Stimulated activated CD4-positive, alpha-beta T cell treated with anti-CD3 and anti-CD28 coated beads, Interleukin-2, amount 100 ng/mL, for 4 hours (primary cell): ENCODE measurements at places on chromosomes 12 and 14.

GRCh38 chr12:124910561-124911478 lies 3.6 kb downstream of the UBC start:
- DNase-seq = no peak

DNA sequence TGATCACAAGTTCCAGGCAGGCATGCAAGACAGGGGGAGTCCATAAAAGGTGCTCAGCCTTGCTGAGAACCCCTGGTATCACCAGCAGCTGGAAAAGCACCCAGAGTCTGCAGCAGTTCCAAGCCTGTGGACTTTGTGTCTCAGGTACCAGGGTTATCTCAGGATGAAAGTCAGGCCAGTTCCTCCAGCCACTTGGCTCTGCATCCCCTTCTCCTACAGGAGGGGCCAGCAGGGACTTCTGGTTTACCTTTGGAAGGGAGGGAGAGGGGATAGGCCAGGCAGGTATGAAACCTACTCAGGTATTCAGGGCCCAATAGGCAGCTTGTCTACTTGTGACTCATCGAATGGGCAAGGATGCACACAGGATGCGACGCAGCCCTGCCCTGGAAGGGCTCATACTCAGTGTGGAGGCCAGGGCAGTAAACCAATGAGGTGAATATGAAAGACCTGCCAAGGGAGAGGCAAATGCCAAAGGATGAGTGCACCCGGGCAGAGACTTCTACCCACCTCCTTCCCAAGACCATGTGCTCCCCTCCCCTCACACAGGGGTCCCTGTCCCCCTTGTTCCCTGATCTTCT lies 148.2 kb downstream of the SLC38A6 start:
- DNase-seq = no peak

- DNase-seq = no peak
Measured at GRCh38 chr12:115758183-115758582, 519.3 kb downstream of the MED13L start.

DNA sequence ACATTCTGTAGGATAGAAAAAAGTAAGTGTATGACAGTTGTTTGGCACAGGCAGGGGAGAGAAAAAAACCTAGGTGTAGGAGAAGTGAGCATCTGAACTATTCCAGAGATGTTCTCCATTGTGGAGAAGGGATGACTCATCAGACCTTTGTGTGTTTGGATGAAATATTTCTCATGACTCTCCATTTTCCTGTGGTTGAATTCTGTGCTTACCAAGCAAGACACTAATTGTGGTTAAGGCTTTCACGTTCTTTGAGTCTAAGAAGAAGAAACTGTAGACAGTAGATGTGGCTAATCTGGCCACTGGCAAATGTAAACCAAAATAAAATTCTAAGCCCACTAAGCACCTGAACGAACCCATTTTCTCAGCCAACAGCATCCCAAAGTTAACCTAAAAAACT lies 107.9 kb upstream of the GZMB start:
- DNase-seq = no peak

GRCh38 chr14:96001866-96002497 lies 37.2 kb upstream of the C14orf132 start:
- no peak for DNase-seq

GRCh38 chr12:104906695-104907094 lies 51.4 kb downstream of the SLC41A2 start:
- DNase-seq = no peak

- no peak for DNase-seq
Measured at GRCh38 chr14:54646626-54647025, 79.7 kb downstream of the SAMD4A start.

DNA sequence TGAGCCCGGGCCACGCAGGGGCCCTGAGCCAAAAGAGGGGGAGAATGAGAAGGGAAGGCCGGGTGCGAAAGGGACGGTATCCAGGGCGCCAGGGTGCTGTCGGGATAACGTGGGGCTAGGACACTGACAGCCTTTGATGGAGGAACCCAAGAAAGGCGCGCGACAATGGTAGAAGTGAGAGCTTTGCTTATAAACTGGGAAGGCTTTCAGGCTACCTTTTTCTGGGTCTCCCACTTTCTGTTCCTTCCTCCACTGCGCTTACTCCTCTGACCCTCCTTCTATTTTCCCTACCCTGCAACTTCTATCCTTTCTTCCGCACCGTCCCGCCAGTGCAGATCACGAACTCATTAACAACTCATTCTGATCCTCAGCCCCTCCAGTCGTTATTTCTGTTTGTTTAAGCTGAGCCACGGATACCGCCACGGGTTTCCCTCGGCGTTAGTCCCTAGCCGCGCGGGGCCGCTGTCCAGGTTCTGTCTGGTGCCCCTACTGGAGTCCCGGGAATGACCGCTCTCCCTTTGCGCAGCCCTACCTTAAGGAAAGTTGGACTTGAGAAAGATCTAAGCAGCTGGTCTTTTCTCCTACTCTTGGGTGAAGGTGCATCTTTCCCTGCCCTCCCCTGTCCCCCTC lies 3.0 kb downstream of the SSTR1 start:
- DNase-seq = no peak

- DNase-seq = no peak
Measured at GRCh38 chr12:45648070-45648469, 81.4 kb upstream of the ARID2 start.

- no peak for DNase-seq
Measured at GRCh38 chr12:11651785-11652184, 2.3 kb downstream of the ETV6 start.

- DNase-seq = no peak
Measured at GRCh38 chr14:71319666-71320065, 412.4 kb downstream of the PCNX1 start.

DNA sequence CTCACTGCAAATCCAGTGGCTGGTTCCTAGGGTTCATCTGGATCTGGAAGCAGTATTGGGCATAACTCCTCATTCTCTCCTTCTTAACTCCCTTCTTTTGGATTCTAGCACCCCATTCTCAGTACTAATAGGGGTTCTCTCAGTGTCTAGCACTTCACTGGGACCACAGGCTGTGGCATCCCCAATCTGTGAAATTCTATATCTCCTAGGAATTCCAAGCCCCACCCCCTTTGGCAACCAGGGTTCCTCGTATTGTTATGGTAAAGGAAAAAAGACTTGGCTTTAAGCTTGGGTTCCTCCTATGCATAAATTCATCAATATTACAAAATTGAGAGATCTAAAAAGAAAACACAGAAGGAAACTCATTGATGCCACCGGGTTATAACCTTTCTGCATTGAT lies 45.0 kb upstream of the FBXO21 start:
- DNase-seq = no peak

DNA sequence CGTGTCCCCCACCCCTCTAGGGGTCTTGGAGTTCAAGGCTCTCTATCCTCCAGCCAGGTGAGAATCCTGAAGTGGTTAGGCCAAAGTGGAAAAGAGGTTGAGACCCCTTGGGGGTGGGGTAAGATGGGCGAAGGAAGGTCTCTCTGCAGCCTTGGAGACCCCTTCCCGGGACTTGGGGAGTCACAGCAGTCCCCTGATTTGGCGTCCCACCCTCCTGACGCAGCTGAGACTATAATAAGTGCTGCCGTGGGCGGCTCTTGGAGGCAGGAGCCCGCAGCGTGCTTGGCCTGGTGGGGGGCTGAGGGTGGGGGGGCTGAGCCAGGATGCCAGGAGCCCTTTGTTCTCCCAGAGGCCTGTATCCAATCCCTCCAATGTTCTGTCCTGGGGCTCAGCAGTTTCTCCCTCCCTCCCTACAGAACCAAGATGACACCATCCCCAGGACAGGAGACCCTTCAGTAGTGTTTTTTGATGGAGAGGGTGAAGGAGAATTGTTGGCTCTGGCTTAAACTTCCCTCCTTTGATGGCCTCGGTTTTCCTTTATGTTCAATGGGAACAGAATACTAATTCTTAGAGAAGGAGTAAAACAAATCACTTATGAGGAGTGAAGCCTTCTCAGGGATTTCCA lies 1.5 kb upstream of the AGAP2 start:
- DNase-seq = no peak

DNA sequence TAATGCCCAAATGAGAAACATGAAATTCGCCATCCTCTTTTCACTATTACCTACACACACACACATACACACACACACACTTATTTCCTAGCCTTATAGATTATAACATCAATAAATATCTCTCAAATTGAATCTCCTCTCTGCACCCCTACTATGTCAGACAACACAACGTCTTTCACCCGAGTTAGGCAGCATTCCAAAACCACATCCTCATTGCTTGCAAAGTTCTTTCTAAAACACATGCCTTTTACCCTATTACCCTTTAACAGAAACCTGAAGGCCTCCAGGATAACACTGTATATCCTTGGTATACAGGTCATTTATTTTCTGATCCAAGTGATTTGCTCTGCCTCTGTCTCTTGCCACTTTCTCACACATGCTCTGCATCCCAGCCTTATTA lies 56.3 kb downstream of the KCNH5 start:
- DNase-seq = no peak

- DNase-seq = peak; percentile 13
Measured at GRCh38 chr12:27899151-27899661, 73.3 kb downstream of the PTHLH start.

DNA sequence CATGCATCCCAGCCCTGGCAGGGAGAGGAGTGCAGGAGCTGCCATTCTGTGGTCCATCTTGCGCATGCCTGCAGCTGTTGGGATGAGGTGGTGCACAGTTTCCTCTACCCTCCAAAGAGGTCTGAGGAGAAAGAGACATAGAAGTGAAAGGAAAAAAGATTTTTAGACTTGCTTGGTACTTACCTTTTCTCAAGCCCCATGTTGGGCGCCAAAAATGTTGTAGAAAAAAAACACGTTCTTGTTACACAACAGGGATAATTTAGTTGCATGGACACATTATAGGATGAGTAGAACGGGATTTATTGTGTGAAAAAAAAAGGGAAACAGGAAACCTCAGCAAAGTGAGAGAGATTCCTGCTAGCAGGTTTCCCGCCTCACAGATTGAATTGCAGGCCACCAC lies 244.4 kb upstream of the GARIN2 start:
- no peak for DNase-seq

- DNase-seq = no peak
Measured at GRCh38 chr12:127133675-127134335, 1133.2 kb upstream of the TMEM132C start.

DNA sequence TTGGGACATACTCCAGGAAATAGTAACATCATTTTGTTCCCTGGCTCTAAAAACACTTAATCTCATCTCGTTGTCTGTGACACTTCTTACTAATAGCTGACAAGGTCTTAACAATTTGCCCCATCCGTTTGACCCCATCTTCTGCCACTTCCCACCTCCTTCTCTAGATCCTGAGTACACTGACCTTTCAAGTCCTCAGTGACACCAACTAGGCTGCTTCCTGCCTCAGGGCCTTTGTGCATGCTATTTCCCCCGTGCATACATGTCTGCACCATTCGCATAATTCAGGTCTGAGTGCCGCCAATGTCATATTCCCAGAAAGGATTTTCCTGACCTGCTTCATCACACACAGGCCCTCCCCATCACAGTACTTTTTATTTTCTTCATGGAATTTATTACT lies 70.6 kb upstream of the CCND2 start:
- no peak for DNase-seq

GRCh38 chr12:53466640-53467039 lies 14.7 kb downstream of the PCBP2 start:
- DNase-seq = no peak

DNA sequence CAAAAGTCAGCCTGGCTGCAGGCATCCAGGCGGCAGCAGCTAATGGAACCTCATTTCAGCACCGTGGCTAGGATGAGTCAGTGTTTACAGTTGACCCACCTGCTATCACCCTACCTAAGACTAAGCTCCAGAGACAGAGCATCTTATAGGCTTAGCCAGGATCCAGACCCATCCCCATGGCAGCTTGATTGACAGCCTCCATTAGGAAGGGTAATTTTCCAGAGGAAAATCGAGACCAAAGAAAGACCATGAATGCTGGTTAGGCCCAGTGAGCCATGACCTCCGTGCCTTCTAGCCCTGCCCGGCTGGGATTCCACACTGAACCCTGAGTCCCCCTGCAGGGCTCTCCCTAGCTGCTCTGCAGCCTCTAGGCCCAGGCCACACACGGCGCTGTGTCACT lies 38.7 kb downstream of the TUNAR start:
- DNase-seq = no peak

DNA sequence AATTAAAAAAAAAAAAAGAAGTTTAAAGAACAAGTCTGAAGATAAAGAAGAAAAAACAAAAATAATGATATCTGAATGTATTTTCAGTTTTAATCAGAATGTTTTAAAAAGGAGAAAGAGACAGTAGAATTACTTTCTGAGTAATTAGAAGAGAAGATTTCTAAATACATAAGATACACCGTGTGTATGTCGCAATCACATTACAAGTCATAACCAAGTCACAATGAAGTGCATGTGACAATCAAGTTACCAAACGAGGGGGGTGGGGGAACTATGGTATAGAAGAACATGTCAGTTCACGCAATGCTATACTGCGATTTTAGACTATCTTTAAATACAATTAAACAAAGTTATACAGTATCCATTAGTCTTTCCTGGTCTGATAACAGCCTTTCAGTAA lies 1464.1 kb upstream of the FLRT2 start:
- no peak for DNase-seq

GRCh38 chr12:17527021-17527420 lies 563.0 kb downstream of the RERGL start:
- DNase-seq = no peak

- no peak for DNase-seq
Measured at GRCh38 chr12:38527631-38528030, 211.1 kb downstream of the ALG10B start.

DNA sequence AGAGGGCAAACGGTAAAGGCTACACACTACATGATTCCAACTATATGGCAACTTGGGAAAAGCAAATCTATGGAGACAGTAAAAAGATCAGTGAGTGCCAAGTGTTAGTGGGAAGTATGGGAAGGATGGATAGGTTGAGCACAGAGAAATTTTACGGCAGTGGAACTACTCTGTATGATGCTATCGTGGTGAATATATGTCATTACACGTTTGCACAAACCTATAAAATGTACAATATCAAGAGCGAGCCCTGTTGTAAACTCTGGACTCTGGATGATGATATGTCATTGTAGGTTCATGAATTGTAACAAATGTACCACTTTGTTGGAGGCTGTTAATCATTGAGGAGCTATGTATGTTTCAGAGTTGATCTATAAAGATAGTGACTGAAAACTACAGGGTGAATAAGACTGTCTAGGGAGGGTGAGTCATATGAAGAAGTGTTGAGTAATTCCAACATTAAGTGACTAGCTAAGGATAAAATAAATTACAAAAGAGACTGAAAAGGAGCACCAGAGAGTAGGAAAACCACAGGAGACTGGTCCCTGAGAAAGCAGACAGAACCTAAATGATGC lies 349.2 kb upstream of the LMO3 start:
- DNase-seq = no peak

DNA sequence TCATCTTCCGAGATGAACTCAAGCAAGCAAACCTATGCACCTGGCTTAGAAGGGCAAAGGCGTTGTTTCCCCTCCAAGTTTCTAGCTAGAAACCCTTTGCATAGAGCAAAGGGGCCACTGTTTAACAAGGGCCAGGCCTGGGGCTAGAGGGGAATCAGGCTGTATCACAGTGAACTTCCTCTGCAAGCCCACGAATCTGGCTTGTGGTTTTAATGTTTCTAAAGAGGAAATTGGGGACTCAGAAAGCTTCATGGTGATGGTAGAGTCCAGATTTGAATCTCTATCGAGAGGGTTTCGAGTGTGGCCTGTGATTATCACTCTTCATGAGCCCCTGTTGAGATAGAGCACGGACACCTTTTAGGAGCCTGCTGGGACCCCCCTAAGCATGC lies 189.9 kb downstream of the VRK1 start:
- DNase-seq = no peak
